Stimulated activated naive CD4-positive, alpha-beta T cell treated with Interleukin-2 at 50 U/mL for 16 hours (primary cell): ENCODE measurements at places on chromosomes 13 and 19.

DNA sequence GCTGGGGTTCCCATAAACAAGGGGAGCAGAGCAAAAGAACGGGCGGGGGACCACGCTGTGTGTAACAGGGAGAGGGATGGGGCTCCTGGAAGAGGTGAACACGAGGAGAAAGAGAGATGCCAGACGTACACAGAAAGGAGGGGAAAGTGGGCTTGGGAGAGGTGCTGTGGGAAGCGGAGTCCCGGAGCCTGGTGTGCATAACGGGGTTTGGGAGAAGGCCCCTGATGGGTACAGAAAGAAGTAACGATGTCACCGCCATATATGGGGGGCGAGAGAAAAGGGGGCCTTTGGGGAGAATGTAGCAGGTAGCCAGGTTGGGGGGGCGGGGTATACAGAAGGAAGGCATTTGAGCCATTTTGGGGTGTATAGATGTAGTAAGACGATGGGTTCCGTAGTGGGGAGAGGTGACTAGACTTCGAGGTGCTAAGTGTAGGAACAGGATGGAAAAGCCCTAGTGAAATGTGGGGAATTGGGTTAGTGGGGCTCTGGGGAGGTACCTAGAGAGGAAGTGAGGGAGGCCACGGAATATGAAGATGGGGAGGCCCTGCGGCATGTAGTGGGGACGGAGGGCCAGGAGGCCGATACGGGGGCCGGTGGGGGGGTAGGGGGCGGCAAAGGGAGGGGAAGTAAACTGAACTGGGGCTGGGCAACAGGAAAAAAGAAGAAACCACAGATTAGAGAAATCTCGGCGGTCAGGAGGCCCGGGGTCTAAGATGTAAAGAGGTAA lies 787 bp downstream of the ZNF580 start:
- peak; percentile 38 for DNase-seq

DNA sequence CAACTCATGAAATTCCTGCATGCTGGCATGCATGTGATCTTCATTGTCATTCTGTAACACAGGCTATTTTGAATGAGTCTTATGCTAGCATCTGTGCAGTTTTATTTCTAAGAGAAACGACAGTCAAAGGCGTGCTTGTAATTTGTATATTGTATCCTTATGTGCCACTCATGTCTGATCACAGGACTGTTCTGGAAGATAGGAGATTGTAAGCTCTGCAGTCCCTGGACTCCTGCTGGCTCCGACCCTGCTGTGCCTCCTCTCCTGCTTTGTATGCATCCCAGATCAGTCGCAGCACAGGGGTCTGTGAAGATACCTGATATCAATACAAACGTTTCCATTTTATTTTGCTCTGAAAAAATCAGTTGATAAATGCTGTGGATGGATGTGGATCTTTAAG lies 653.1 kb downstream of the LIG4 start:
- DNase-seq, result no peak

DNA sequence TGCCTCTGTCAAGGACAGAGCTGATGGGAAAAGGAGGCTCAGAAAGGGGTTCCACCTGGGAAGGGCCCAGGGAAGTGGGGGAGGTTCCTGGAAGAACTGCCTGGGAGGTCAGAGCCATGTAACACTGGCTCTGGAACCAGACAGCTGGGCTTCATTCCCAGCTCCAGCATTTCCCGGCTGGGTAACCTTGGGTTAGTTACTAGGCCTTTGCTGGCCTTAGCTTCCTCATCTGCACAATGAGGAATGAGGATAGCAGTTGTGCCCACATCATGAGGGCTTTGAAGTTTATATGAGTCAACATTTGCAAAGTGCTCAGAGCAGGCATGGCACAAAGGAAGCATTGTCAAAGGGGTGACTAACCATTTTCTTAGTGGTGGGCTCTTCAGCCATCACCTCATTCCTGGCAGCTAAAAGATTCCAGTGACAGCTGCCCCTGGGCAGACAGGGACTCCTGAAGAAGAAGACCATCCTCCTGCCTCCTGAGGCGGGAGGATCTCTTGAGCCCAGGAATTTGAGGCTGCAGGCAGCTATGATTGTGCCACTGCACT lies 1.7 kb upstream of the DNAJB1 start:
- DNase-seq, result no peak

GRCh38 chr19:3440082-3440481 lies 40.2 kb downstream of the SMIM24 start:
- DNase-seq, result peak; percentile 39

DNA sequence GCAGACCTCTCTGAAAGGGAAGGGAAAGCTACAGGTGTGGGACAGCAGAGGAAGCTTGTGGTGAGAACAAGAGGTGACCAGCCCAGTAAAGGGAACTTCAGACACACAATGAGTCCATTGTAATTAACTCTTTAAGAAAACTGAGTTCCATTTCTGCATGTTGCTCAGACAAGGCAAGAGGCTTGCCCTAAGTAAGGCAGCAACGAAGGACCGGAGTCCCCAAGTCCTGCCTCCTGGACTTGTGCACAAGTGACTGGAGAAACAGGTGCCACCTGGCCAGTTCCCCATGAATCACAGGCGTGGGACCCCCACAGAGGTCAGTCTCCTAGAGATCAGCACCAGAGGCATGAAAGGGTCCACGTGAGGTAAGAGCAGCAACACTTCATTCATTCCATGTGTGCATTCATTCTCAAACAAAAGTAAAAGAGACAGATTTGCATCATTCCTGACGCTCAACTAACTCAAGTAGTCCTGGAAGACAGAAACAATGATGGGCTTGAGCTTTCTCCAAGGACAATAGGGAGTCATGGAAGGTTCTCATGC lies 14.7 kb upstream of the SIGLEC6 start:
- no peak for DNase-seq

- DNase-seq, result peak; percentile 65
These were observed 5.8 kb upstream of the FCGRT start for GRCh38 chr19:49506575-49507105.

- DNase-seq, result no peak
These were observed 48.3 kb downstream of the DNM2 start for GRCh38 chr19:10766049-10766623.

DNA sequence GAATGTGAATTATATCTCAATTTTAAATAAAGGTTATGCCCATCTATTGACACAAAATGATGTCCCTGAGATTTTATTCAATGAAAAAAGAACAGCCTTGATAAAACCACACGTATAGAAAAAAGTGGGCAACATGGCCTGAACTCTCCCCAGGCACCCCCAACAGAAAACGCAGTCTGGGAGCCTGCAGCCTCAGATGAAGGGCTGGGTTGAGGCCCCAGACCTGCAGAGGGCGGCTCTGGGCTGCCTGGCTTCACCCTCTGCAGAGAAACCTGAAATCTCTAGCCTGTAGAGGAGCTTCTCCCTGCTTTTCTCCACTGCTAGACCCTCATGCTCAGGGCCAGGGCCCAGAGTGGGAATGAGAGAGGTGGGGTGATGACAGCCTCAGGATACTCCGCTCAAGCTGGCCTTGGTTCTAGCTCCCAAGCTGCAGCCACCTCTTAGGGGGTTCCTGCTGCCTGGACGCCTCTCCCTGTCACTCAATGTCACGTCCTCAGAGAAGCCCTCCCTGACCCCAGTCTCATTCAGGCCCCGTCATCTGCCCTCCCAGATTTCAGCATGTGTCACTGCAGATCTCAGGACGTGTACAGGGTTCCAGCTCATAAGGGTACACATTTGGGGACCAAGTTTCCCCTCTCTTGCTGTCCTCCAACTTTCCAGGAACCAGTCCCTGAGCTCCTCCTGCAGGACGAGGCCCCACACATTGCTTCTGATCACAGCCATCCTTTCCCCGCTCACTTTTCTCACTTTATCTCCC lies 1.8 kb downstream of the MBD3 start:
- no peak for DNase-seq

DNA sequence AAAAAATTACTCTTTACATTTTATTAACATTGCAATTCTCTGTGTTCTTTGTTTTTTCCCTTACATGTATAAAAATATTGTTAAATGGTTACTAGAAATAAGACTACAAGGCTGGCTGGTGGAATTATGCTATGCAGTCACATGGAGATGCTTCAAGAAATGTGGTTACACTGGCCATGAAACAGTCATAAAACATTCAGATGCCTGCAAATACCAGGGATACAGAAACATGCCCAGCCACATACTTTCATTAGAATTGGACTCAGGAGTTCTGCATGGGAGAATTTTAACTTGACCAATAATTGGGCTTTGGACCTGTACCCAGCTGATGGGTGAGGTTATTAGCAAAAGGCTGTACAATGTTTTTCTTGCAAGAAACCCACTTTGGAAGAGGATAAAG lies 1407.7 kb upstream of the SLC10A2 start:
- DNase-seq, result no peak
